ENCODE measurements at places on chromosomes 16 and 17. TPM values are rescaled to one million over a fixed set of nuclear protein-coding genes. Genes with fewer than 3 reads are reported as not detected.

DNA sequence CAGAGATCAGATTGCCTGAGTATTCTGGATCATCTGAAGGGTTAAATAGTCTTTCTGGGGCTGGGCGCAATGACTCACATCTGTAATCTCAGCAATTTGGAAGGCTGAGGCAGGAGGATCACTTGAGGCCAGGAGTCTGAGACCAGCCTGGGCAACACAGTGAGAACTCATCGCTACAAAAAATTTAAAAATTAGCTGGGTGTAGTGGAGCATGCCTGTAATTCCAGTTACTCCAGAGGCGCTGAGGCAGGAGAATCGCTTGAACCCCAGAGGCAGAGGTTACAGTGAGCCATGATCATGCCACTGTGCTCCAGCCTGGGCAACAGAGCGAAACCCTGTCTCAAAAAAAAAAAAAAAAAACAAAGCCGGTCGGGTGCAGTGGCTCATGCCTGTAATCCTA is 15.7 kb downstream of the MVP start:
- H3K4me3 ChIP-seq = no peak overlapping the region
- no peak overlapping the region for H3K27ac ChIP-seq
- DNase-seq = no peak
- H3K27me3 ChIP-seq = no peaks in the 10 kb centered on the region
- peaks cover 8% of the 10 kb centered on the region for H3K36me3 ChIP-seq
- H3K4me1 ChIP-seq = no peaks in the 10 kb centered on the region

DNA sequence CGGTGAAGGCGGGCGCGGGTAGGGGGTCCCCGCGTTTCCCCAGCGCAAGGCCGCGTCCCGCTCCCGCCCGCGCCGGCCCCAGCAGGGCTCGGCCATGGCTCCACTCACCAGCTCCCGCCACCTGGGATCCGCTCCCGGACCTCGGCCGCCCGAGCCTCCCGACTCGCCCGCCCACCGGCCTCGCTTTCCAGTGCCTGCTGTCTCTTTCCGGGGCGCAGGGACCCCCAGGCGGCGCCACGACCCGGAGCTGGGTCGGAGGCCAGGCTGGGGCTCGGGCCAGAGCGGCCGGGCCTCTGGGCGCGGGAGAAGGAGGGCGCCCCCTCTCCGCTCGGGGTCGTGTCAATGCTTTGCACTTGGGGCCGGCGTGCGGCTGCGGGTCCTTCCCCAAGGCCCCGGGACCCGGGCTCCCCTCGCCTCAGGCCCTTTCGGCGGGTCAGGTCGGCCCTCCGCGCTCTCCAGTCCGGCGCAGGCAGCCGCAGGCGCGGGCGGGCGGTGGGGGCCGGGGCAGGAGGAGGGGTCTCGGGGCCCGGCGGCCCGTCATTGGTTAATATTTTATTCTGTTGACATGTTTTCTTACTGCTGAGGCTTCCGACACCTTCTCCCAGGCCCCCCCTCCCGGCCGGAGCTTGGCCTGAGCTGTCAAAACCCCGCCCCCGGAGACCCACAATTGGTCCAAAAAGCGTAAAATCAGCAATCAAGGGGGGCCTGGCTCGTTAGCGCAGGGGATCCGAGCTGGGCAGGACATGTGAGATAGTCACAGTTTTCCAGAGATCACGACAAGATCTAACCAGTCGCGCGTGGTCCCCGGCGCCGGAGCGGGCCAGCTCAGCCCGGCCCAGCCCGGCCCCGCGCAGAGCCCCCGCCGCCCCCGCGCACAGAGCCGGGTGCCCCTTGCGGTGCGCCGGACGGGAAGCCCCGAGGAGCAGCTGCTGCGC is at the start of gene TBX2:
TBX2 (plus strand) TSS at position 713 of the 935 bp plus-strand sequence. CDS start 334 bp downstream, outside the sequence.
- H3K4me1 ChIP-seq = peaks cover 79% of the 10 kb centered on the region
- H3K4me3 ChIP-seq = peak within 1 kb of the TSS; percentile 59
- H3K36me3 ChIP-seq = no peaks in the 10 kb centered on the region
- H3K27me3 ChIP-seq = peaks cover 95% of the 10 kb centered on the region
- no peak for DNase-seq

DNA sequence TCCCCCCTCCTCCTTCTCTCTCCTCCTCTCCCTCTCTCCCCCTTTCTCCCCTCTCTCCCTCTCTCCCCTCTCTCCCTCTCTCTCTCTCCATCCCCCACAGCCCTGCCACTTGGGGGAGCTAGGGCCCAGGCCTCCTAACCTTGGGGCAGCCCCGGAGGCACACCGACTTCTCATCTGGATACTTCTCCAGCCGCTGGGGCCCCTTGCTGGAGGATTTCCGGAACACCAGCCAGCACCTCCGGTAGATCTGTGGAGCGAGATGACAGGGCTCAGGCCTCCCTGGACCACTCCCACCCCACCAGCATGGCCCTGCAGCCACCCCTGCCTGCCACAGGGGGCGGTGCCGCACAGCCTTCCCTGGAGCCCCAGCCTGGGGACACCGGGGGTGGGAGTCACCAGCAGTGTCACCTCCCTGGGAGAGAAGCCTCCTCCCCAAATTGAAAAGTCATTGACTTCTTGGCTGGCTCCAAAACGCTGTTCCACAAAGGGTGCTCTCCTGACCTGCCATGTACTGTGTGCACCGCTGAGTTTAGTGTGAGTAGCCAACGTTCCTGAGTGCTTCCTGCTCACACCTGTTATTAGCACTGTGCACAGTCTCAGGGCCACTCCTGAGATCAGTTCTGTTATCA is 10.5 kb downstream of the DOK4 start:
- no peaks in the 10 kb centered on the region for H3K27me3 ChIP-seq
- H3K27ac ChIP-seq = no peak overlapping the region
- no peak for DNase-seq
- H3K4me3 ChIP-seq = no peak overlapping the region
- H3K4me1 ChIP-seq = peaks cover 72% of the 10 kb centered on the region

DNA sequence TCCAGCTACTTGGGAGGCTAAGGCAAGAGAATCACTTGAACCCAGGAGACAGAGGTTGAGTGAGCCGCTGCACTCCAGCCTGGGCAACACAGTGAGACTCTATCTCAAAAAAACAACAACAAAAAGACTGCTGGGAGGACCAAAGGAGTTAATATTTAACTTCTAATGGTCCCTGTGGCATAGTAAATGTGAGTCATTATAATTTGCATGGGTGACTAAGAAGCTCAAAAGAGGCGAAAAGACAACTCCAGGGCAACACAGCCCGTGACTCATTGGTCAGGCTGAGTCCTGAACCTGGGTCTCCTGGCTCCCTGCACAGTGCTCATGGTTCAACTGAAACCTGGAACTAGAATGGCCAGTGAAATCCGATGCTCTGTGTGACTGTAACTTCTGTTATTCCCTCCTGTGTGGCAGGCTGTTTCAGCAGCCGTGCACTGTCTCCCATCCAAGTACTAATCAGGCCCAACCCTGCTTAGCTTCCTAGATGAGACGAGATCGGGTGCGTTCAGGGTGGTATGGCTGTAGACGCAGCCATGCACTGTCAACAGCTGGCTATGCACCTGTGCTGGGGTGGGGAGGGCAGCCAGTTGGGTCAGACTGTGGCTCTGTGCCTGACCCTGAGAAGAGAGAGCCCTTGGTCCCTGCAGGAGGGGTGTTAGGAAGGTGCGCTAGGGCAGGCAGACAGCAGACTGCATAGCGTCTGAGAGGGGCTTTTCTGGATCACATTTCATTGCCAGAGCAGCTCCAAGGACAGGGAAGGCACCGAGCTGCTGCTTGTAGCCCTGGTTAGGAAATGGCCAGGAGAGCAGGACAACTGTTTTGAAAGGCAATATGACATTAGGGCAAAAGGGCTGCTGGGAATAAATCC is 14.5 kb upstream of the GPRC5C start:
- H3K36me3 ChIP-seq = no peaks in the 10 kb centered on the region
- peaks cover 2% of the 10 kb centered on the region for H3K4me1 ChIP-seq
- H3K4me3 ChIP-seq = no peak overlapping the region
- H3K27ac ChIP-seq = no peak overlapping the region

GRCh38 chr16:14196011-14196410 is 124.9 kb downstream of the MRTFB start:
- H3K36me3 ChIP-seq = no peaks in the 10 kb centered on the region
- H3K4me1 ChIP-seq = no peaks in the 10 kb centered on the region
- H3K4me3 ChIP-seq = no peak overlapping the region
- no peak for DNase-seq

- H3K27me3 ChIP-seq = peaks cover 13% of the 10 kb centered on the region
- H3K4me3 ChIP-seq = no peak overlapping the region
- no peaks in the 10 kb centered on the region for H3K36me3 ChIP-seq
- no peaks in the 10 kb centered on the region for H3K4me1 ChIP-seq
- H3K27ac ChIP-seq = no peak overlapping the region
- DNase-seq = peak; percentile 68
Observed at GRCh38 chr16:74035816-74036215, 260.8 kb upstream of the PSMD7 start.

GRCh38 chr17:41334385-41335305 is 16.0 kb downstream of the KRT33A start:
- no peaks in the 10 kb centered on the region for H3K27me3 ChIP-seq
- no peak overlapping the region for H3K27ac ChIP-seq
- H3K36me3 ChIP-seq = no peaks in the 10 kb centered on the region
- H3K4me1 ChIP-seq = no peaks in the 10 kb centered on the region
- no peak overlapping the region for H3K4me3 ChIP-seq
- no peak for DNase-seq

DNA sequence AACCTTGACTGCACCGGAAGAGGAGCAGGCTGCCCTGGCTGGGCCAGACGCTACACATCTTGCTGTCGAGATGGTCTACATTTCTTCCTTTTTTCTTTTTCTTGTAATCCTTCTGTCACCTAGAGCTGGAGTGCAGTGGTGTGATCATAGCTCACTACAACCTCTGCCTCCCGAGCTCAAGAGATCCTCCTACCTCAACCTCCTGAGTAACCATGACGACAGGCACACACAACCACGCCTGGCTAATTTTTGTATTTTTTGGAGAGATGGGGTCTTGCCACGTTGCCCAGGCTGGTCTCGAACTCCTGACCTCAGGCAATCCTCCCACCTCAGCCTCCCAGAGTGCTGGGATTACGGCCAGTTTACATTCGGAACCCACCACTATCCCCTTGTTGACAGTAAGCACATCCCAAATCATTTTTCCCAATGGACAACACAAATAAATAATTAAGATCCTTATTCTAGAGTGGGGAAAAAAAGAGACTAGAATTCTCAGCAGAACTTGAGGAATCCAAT is 79.0 kb downstream of the ANKRD11 start:
- no peaks in the 10 kb centered on the region for H3K27me3 ChIP-seq
- H3K27ac ChIP-seq = no peak overlapping the region
- H3K4me1 ChIP-seq = peaks cover 76% of the 10 kb centered on the region

DNA sequence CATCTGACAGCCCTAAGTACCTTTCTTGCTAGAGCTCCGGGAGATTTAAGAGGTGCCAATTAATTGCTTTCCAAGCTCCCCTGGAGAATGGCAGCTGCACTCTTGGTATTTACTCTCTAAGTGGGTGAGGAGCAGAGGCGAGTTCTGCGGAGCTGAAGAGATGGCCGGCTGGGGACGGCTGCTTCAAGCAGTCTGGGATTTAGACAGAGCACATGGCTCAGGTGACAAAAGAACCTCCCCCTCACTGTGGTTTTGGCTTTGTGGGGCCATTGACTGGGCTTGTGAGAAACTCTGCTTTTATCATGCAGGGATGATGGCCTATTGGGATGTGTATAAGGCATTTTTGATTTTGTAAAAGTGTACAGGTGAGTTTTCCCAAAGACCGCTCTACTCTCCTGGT is 239.3 kb upstream of the EEF2KMT start:
- H3K4me1 ChIP-seq = no peaks in the 10 kb centered on the region
- no peak overlapping the region for H3K27ac ChIP-seq
- no peak for DNase-seq
- H3K4me3 ChIP-seq = no peak overlapping the region
- no peaks in the 10 kb centered on the region for H3K36me3 ChIP-seq
- no peaks in the 10 kb centered on the region for H3K27me3 ChIP-seq

DNA sequence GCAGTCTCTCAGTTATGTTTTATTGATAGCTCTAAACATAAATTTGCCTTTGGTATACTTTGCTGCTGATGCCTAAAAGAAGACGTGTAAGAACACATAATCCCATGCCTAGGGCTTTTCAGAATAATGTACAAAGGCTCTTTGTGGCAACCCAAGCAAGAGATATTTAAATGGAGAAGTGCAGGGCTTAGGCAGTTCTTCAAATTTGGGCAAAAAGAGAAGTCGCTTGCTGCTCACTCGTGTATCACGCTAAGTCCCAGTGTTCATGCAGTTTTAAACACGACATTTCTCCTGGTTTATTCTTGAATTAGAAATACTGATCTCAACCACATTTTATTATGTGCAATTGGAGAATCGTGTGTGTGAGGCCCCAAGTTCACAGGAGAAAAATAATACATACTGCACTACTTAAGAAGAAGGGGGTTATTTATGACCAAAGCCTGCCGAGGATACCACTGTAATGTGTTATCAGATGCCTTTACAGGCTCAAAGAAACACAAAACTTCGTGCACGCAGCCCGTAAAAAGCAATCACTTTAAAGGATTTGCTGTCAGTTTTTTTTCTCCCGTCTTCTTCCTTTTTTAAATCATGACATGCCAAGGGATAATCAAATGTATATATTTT is 22.5 kb upstream of the IRX6 start:
- DNase-seq = peak; percentile 66
- H3K27me3 ChIP-seq = peaks cover 2% of the 10 kb centered on the region
- no peak overlapping the region for H3K27ac ChIP-seq

DNA sequence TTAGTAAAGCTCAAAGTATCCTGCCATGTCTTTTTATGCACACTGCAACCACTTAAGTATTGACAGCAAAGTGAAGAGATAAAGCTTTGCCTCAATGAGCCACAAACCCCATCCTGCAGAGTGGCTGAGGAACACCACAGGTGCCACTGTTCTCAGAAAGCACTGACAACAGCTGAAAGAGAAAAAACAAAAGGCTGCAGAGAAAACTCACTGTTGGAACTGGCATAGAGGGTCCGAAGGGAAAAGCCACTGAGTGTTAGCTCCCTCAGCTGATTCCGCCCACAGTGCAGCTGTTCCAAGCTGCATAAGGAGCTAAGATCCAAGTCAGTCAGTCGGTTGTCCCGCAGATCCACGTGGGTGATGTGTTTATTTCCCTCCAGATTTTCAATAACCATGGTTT is 48.3 kb downstream of the PHLPP2 start:
- no peak overlapping the region for H3K4me3 ChIP-seq
- H3K4me1 ChIP-seq = no peaks in the 10 kb centered on the region
- no peaks in the 10 kb centered on the region for H3K27me3 ChIP-seq
- no peak for DNase-seq

- no peak for DNase-seq
- no peak overlapping the region for H3K27ac ChIP-seq
- H3K36me3 ChIP-seq = peaks cover 36% of the 10 kb centered on the region
- H3K4me3 ChIP-seq = peak overlapping the region; percentile 48
Observed at GRCh38 chr17:45248132-45248957, 13.5 kb downstream of the SPATA32 start.

The BCL6B gene
- total RNA-seq = 3.1 TPM

The NUDT21 gene
- total RNA-seq = 96.8 TPM

The CCL4L2 gene
- total RNA-seq = 10.4 TPM

The IGFALS gene
- 0.39 TPM for total RNA-seq

The SECTM1 gene
- 3.3 TPM for total RNA-seq
